Spinal cord (tissue), 10 donors: ENCODE measurements at places on chromosomes 2 and 18.

DNA sequence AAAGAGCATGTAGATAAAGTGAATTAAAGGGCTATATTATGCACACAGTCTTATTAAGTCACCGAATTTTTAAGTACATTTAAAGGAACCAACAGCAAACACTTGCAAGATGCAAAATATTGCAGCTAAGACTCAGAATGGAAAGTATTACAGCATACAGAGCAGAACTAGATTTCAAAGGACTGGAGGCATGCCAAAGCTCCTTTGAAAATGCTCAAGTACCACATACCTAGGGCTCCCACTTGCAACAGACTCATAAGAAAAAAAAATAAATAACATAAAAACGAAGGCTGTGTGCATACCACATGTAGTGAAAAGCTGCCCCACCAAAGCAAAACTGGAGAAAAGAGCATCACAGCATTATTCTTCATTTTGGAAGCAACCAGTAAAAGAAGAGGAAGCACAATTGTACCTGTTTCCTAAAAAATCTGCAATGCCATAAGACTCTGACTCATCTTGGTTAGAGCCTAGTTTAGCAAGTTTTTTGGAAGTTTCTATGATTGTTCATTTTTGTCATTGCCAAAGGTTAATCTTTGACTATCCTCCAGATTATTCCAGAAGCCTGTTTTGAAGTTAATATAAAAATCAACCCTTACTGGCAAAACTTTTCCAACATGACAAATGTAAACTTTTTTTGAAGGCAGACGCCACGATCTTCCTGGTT, 306.0 kb upstream of the COL3A1 start:
- H3K27me3 ChIP-seq, result no peaks in the 10 kb centered on the region
- no peaks in the 10 kb centered on the region for H3K36me3 ChIP-seq
- H3K4me1 ChIP-seq, result no peaks in the 10 kb centered on the region
- no peak overlapping the region for H3K4me3 ChIP-seq
- no peak for DNase-seq

GRCh38 chr2:69918401-69918800, 3.5 kb downstream of the MXD1 start:
- H3K27ac ChIP-seq, result no peak overlapping the region
- H3K36me3 ChIP-seq, result peaks cover 15% of the 10 kb centered on the region
- no peak overlapping the region for H3K4me3 ChIP-seq
- H3K4me1 ChIP-seq, result peaks cover 11% of the 10 kb centered on the region

- no peak overlapping the region for H3K4me3 ChIP-seq
- no peaks in the 10 kb centered on the region for H3K4me1 ChIP-seq
- no peaks in the 10 kb centered on the region for H3K27me3 ChIP-seq
These were observed 141.1 kb downstream of the SOCS6 start for GRCh38 chr18:70429847-70430500.

DNA sequence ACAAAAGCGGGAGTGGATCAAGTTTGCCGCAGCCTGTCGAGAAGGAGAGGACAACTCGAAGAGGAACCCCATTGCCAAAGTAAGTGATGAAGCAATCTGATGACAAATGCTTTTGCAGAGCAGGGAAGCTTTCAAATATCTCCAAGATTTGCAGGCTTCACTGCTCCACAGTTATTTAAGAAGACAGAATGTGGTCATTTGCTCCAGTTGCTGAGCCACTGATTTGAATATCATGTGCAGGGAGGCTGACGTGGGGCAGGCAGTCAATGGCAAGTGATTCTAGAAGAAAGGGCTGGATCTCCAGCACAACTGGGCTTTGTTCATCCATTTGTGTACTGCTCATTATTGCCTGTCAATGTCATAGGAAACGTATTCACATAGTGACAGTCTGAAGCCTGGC, 10.2 kb downstream of the DSG4 start:
- H3K27me3 ChIP-seq, result no peaks in the 10 kb centered on the region
- no peak overlapping the region for H3K27ac ChIP-seq
- DNase-seq, result no peak
- H3K36me3 ChIP-seq, result no peaks in the 10 kb centered on the region
- no peak overlapping the region for H3K4me3 ChIP-seq

DNA sequence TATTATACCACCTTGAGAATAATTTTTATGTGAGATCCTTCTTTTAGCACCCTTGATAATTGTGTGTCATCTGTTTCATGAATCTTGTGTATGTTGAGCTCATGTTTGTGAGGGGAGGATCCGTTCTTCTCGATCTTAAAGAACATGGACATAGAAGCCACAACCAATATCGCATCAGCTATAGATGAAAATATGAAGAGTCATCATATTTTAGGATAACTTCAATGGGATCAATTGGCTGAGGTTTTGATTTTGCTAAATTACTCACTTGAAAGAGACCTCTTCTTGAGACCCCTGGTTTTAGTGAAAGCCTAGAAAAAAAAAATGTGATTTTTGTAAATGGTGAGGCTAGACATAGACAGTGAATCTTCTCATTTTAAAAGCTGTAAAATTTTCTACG, 385.3 kb upstream of the NRP2 start:
- no peak for DNase-seq
- H3K36me3 ChIP-seq, result no peaks in the 10 kb centered on the region
- no peak overlapping the region for H3K4me3 ChIP-seq

DNA sequence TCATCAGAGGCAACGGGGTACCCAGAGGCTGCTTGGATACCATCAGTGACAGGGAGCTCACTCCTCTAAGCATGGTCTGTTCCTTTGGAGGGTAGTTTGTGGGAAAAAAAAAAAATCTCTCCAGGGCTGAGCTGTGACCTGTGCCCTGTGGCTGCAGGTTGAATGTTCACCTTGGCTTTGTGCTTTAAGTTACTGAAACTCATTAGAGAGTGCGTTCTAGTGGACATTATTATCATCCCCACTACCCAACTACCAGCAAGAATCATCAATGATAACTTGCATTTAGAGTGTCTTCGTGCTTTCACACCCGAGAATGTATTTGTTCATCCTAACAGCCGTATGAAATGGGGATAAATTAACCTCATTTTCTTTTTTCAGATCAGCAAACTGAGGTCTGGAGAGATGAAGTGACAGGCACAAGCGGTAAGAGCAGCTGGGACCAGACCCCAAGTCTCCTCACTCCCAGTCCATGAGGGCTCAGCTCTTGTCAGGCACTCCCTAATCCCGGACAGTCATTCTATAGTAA, 157.5 kb upstream of the MYCN start:
- H3K4me1 ChIP-seq, result peaks cover 9% of the 10 kb centered on the region
- H3K36me3 ChIP-seq, result no peaks in the 10 kb centered on the region
- DNase-seq, result no peak
- H3K27me3 ChIP-seq, result peaks cover 2% of the 10 kb centered on the region

- H3K4me1 ChIP-seq, result no peaks in the 10 kb centered on the region
- no peaks in the 10 kb centered on the region for H3K36me3 ChIP-seq
- no peaks in the 10 kb centered on the region for H3K27me3 ChIP-seq
- H3K27ac ChIP-seq, result no peak overlapping the region
These were observed 970.6 kb upstream of the ACVR2A start for GRCh38 chr2:146874260-146874658.

GRCh38 chr2:143588746-143589145, 459.5 kb downstream of the ARHGAP15 start:
- H3K27ac ChIP-seq, result no peak overlapping the region
- H3K36me3 ChIP-seq, result no peaks in the 10 kb centered on the region
- no peaks in the 10 kb centered on the region for H3K27me3 ChIP-seq
- H3K4me3 ChIP-seq, result no peak overlapping the region
- no peak for DNase-seq

GRCh38 chr2:100321866-100322820, at the start of gene LONRF2:
Gene LONRF2, minus strand, starts transcription at chr2:100322501. Its CDS starts 408 bp downstream, at chr2:100322093.
- peak; percentile 84 for DNase-seq
- H3K36me3 ChIP-seq, result no peaks in the 10 kb centered on the region
- peaks cover 23% of the 10 kb centered on the region for H3K27me3 ChIP-seq
- H3K27ac ChIP-seq, result no peak within 1 kb of the TSS

- peaks cover 6% of the 10 kb centered on the region for H3K27me3 ChIP-seq
- H3K4me1 ChIP-seq, result peaks cover 42% of the 10 kb centered on the region
- no peak for DNase-seq
- no peak overlapping the region for H3K4me3 ChIP-seq
- H3K36me3 ChIP-seq, result no peaks in the 10 kb centered on the region
- H3K27ac ChIP-seq, result peak overlapping the region; percentile 53
These were observed 45.8 kb upstream of the ID2 start for GRCh38 chr2:8636041-8636491.

DNA sequence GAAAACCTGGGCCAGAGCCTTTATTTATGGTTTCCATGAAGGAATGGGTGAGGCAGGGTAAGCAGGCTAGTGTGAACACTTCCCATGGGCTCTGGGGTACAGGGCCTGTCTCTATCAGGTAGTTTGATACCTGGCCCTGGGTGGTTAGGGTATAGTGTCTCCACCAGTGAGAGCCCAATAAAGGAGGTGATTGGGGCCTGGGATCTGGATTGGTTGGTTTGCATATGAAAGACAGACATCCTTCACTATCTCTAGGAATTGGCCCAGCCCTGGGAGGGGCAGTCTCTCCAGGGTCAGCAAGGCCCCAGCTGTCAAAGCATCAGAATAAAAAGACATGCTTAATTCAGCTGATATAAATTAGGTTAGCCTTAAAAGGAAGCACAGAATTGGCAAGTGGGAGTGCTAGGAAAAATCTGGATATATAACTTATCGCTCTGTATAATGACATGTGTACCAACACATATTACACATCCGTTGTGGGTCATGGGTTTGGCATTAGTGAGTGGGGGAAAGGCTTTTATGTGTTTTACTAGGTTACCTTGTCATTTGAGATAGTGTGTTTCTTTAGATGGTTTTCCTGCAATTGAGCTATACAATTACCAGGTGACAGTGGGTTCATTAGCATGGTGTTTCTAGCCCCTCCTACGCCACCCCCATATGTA, 18.5 kb upstream of the TMEM178A start:
- H3K36me3 ChIP-seq, result no peaks in the 10 kb centered on the region
- H3K4me1 ChIP-seq, result peaks cover 8% of the 10 kb centered on the region
- no peaks in the 10 kb centered on the region for H3K27me3 ChIP-seq
- DNase-seq, result no peak
- H3K4me3 ChIP-seq, result no peak overlapping the region
- no peak overlapping the region for H3K27ac ChIP-seq
